ENCODE measurements at places on chromosomes 7 and 10. TPM values are rescaled to one million over a fixed set of nuclear protein-coding genes. Genes with fewer than 3 reads are reported as not detected.
A peak's percentile ranks its signal among the peaks of the same experiment; 100 is the strongest.

- H3K4me3 ChIP-seq, result no peak overlapping the region
- H3K4me1 ChIP-seq, result peaks cover 10% of the 10 kb centered on the region
- no peaks in the 10 kb centered on the region for H3K27me3 ChIP-seq
- peak; percentile 23 for DNase-seq
- H3K36me3 ChIP-seq, result no peaks in the 10 kb centered on the region
These were observed 122.5 kb downstream of the KIAA1217 start for GRCh38 chr10:24331457-24331856.

GRCh38 chr7:35889001-35889400 is 88.1 kb downstream of the SEPTIN7 start:
- no peak overlapping the region for H3K4me3 ChIP-seq
- H3K27me3 ChIP-seq, result no peaks in the 10 kb centered on the region
- H3K27ac ChIP-seq, result no peak overlapping the region
- no peaks in the 10 kb centered on the region for H3K36me3 ChIP-seq
- no peaks in the 10 kb centered on the region for H3K4me1 ChIP-seq

- no peak overlapping the region for H3K4me3 ChIP-seq
- no peak overlapping the region for H3K27ac ChIP-seq
- H3K4me1 ChIP-seq, result no peaks in the 10 kb centered on the region
- H3K27me3 ChIP-seq, result no peaks in the 10 kb centered on the region
- H3K36me3 ChIP-seq, result no peaks in the 10 kb centered on the region
These were observed 86.6 kb downstream of the CFAP58 start for GRCh38 chr10:104440221-104440620.

DNA sequence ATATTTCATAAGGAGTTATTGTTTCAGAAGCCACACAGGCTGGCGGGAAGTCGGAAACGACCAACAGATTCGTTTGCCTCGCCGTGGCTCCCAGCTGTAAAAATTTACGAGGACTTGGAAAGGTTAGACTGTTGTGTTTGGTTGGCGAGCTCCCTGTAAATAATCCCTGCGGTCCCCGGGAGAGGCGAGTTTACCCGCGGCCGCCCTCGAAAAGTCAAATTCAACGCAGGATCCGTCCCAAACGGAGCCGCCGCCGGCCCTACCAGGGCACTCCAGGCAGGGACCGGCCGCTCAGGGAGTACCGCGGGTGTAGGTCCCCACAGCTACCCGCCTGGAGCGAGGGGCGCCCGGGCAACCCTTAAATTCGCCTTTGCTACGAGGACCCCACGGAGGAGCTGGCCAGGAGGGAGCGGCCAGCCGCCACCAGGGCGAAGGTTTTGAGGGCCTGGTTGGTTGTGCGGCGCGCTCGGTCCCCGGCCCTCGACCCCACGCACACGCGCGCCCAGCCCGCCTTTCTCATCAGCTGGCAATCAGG is 726 bp upstream of the HOXA9 start:
- peak overlapping the region; percentile 29 for H3K4me3 ChIP-seq
- H3K27ac ChIP-seq, result peak overlapping the region; percentile 96
- no peaks in the 10 kb centered on the region for H3K36me3 ChIP-seq

GRCh38 chr10:17234431-17234945 is 6.4 kb downstream of the VIM start:
- no peak overlapping the region for H3K4me3 ChIP-seq
- no peak for DNase-seq
- no peaks in the 10 kb centered on the region for H3K27me3 ChIP-seq
- H3K36me3 ChIP-seq, result peaks cover 3% of the 10 kb centered on the region

- H3K27ac ChIP-seq, result peak overlapping the region; percentile 90
- H3K36me3 ChIP-seq, result no peaks in the 10 kb centered on the region
- H3K4me3 ChIP-seq, result peak overlapping the region; percentile 89
- no peaks in the 10 kb centered on the region for H3K27me3 ChIP-seq
These were observed 514 bp downstream of the RNF216 start for GRCh38 chr7:5780801-5781496.

DNA sequence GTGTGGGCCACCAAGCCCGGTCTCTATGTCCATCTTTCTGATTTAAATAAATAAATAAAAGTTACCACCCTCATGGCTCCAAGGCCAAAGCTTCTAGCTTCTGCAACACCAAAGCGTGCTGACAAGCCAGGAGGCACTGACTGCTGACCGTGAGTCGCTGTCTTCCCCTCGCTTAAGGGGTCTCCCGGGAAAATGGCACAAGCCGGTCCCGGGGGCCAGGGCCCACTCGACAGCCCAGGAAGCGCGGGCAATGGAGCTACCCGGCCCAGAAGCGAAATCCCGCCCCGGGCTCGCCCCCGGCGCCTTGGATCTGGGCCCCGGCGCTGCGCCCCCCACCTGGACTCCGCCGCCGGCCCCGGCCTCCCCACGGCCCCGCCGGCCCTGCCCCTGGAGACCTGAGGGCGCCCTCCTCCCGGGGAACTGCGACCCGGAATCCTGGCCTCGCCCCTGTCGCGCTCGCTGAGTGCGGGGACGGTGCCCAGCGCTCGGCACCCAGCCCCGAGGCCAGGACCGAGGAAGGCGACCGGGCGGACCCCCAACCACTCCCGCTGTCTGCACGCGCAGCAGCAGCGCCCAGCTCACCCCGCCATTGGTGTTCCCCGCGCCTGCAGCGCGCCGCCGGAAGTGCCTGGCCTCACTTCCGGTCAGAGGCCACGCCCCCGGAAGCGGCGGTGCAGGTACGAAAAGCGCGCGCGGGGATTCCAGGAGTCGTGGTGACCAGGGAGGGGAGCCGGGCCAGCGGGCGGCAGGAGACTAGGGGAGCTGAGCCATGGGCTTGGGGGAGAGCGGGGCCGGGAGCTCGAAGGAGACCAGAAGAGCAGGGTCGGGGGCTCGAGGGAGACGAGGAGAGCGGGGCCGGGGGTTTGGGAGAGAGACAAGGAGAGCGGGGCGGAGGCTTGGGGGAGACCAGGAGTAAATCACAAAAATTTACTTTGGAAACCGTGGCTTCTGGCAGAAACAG is at the start of the genes MRM2 and NUDT1:
MRM2 (minus strand) TSS at position 626 of the 961 bp plus-strand sequence; CDS start at position 590, 36 bp downstream.
NUDT1 (plus strand) TSS at position 647 of the 961 bp plus-strand sequence. CDS start 2,349 bp downstream, outside the sequence.
- peak; percentile 93 for DNase-seq
- no peaks in the 10 kb centered on the region for H3K27me3 ChIP-seq
- no peaks in the 10 kb centered on the region for H3K36me3 ChIP-seq
- H3K27ac ChIP-seq, result peak within 1 kb of the TSS; percentile 28

- no peak for DNase-seq
- H3K27ac ChIP-seq, result no peak overlapping the region
- no peak overlapping the region for H3K4me3 ChIP-seq
- no peaks in the 10 kb centered on the region for H3K27me3 ChIP-seq
- H3K36me3 ChIP-seq, result no peaks in the 10 kb centered on the region
- no peaks in the 10 kb centered on the region for H3K4me1 ChIP-seq
These were observed 54.1 kb downstream of the UBE2H start for GRCh38 chr7:129898502-129899160.

The MAGI2 gene
- 6.7 TPM for total RNA-seq

Measured in hepatocyte (in vitro differentiated cells).